Fibroblast of skin of scalp (primary cell): ENCODE measurements at places on chromosomes 6 and 20.

- no peak for DNase-seq
These were observed 4.5 kb upstream of the RAB44 start for GRCh38 chr6:36692861-36693702.

- no peak for DNase-seq
These were observed 98.7 kb downstream of the ERMARD start for GRCh38 chr6:169850154-169850553.

GRCh38 chr6:13355999-13356785 lies 27.9 kb upstream of the TBC1D7 start:
- peak; percentile 31 for DNase-seq

DNA sequence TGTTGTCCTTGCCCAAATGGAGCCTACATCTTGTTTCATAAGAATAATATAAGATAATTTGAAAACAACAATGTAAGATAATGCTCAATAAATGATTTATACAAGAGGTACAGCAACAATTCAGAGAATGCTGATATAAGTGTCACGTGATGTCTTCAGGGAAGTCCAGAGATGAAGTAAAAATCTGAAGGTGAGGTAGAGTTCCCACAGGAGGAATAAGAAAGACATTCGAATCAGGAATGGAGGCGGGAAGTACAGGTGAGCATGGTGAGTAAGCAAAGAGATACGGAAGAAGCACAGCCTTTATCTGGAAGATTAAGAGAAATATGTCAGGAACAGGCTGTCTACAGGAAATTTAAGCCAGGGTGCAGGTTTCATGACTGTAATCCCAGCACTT lies 165.9 kb upstream of the MARCKS start:
- no peak for DNase-seq

- DNase-seq: no peak
These were observed 91.9 kb upstream of the DTNBP1 start for GRCh38 chr6:15754706-15755079.

DNA sequence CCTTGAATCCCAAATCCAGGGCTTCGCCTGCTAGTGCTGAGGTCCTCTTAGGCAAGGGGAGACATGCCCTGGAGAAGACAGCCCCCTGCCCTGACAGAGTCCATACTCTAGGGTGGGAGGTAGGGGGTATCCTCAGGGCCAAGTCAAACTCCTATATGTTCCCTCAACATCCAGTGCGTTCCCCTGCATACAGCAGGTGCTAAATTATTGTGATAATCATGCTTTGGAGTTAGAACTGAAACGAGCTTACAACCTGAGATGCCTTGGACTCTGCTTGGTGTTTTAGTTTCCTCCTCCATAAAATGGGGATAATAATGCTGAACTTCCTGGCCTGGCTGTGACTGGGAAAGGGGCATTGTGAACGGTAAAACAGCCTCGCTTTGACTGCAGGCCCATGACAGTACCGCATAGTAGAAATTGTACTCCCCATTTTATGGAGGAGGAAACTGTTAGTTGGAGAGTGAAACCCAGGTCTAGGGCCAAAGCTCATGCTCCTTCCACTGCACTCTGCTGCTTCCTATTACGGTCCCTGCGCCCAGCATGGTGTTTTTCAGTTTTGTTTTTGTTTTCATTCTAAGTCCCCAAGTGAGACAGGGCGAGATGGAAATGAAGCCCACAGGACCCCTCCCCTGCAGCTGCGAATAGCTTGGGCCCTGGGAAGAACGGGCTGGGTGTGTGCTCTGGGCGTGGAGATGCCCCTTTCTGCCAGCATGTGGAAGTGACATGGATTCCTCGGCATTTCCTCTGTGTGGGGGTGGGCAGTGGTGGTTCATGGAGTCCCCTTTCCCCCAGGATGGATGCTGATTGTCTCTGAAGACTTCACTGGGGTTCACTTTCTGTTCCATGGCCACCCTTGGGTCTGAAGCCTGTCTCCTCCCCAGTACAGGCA lies 162.5 kb downstream of the VEGFA start:
- DNase-seq: peak; percentile 69

DNA sequence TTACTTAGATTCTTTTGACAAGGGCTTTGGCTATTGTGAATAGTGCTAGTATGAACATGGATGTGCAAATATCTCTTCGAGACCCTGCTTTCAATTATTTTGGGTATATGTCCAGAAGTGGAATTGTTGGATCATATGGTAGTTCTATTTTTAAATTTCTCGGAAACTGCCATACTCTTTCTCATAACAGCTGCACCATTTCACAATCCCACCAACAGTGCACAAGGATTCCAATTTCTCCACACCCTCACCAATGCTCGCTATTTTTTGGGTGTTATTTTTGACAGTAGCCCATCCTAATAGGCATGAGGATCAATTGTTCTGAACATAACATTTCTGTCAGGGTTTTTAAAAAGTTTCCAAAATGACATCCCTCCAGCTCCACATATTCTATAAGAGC lies 69.2 kb upstream of the ESR1 start:
- no peak for DNase-seq

GRCh38 chr20:3648951-3649350 lies 14.2 kb downstream of the GFRA4 start:
- no peak for DNase-seq

DNA sequence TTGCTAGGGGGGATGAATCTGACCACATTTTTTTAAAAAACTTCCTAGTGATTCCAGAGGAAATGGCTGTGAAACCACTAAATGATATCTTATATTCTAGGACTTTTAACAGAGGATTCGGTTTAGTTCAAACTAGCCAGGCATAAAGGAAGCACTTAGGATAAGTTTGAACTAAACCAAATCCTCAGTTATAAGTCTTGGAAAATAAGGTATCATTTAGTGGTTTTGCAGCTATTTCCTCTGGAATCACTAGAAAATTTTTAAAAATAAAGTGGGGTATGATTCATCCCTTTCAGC lies 327.9 kb upstream of the QKI start:
- DNase-seq: peak; percentile 42

- DNase-seq: peak; percentile 72
These were observed 250.7 kb upstream of the FAM83B start for GRCh38 chr6:54595844-54596243.

DNA sequence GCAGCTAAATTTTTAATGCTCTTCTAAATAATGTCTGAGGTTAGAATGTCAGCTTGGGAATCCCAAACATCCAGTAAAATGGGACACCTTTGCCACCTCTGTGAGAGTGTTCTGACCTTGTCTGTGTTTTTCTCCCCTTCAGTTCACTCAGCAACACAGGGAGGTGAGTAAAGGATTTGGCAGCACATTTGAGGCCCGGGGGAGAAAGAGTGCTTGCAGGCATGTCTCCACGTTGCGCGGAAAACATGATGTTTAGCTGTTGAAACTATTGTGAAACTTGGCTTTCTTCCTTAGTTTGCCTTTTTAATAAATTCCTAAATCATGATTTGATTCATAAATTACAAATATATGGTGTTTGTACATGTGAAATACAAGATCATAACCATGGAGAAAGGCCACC lies 707.8 kb upstream of the FLRT3 start:
- peak; percentile 5 for DNase-seq

DNA sequence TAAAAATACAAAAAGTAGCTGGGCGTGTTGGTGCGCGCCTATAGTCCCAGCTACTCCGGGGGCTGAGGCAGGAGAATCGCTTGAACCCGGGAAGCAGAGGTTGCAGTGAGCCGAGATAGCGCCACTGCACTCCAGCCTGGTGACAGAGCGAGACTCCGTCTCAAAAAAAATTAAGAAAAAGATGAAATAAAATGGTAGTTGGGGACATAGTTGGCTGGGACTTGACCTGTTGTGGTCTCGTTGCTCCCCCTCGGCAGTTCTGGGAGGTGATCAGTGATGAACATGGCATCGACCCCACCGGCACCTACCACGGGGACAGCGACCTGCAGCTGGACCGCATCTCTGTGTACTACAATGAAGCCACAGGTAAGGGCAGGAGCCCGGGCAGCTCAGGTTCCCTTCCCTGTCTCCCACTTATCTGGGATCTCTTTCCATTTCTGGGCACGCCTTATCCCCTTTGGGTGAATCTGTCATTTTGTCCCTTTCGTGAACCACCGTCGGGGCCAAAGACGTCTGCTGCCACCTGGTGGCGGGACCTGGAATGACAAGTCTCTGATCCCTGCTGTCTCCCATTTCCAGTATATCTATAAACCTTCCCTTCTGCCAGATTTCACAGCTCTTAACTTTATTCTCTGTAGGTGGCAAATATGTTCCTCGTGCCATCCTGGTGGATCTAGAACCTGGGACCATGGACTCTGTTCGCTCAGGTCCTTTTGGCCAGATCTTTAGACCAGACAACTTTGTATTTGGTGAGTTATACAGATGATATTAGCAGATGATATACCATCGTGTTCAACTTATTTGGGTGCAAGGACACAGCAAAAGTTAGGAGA lies 2.3 kb downstream of the TUBB start:
- peak; percentile 82 for DNase-seq

GRCh38 chr6:77707603-77708002 lies 54.8 kb downstream of the MEI4 start:
- no peak for DNase-seq

GRCh38 chr20:48783533-48784272 lies 44.1 kb downstream of the PREX1 start:
- DNase-seq: peak; percentile 57

DNA sequence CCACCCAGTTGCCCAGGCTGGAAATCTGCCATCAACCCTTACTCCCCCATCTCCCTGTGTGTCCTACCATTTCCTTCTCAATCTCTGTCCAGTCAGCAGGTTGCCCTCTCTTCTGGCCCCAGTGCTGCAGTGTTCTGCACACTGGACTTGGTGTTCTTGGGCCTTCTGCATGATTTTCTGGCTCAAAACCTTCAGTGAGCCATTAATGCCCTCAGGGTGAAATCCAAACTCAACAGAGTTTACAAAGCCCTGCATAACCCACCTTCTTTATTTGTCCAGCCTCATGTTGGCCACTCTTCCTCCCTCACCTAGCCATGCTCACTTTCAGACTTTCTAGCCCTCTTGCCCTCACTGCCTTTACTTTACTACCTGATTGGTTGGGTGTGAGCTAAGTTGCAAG lies 5.0 kb upstream of the GSTA3 start:
- no peak for DNase-seq

DNA sequence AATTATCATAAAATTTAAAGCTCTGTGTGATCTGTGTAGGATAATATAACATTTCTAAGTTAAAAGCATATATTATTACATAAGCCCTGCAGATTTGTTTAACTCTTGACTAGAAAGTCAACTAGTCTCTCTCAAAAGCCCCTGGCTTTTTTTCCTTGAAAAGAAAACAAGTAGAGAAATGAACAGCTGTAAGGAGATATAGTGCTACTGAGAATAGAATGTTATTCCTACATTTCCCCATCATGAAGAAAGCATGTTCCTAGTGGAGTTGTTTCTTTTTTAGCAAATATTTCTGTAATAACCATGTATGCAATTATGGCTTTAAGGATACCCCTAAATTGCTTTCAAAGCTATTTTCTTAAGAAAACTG lies 37.6 kb downstream of the SHLD1 start:
- DNase-seq: no peak

DNA sequence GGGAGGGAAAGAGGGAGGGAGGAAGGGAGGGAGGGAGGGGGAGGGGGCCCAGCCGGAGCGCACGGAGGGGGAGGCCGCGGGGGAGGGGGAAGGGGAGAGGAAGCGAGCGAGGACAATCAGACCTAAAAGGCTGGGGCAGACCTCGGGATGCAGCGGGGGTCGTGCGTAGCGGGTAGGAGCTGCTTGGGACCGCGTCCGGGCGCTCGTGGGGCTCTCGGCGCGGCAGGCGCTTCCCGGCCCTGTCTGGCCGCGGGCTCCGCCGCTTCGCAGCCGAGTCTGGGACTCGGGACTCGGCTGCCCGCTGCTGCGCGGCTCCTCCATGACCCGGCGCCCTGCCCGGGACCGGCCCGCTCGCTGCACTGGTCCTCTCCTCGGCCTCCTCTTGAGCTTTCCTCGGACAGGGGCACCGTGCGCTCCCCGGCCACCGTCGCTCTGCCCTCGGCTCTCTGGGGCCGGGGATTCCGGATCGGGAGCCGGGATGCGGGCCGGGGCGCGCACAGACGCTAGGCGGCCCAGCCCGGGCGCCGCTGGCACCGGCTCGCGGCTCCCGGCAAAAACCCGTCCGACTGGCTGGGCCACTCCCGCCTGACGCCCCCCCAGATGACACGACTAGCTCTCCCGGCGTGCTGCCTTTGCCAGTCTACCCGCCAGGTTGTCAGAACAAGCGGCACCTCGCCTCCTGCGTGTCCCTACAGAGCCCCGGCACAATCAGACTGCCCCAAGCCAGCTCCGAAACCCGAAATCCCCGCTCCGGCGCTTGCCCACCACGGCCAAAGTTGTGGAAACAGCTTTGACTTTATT lies 2.2 kb downstream of the TFAP2A start:
- no peak for DNase-seq

GRCh38 chr6:28258877-28259777 lies at the start of gene NKAPL:
Gene NKAPL, plus strand, starts transcription at chr6:28259297. Its CDS starts 75 bp downstream, at chr6:28259372.
- peak; percentile 77 for DNase-seq

- DNase-seq: peak; percentile 69
These were observed 30.4 kb upstream of the PI16 start for GRCh38 chr6:36924131-36924530.

DNA sequence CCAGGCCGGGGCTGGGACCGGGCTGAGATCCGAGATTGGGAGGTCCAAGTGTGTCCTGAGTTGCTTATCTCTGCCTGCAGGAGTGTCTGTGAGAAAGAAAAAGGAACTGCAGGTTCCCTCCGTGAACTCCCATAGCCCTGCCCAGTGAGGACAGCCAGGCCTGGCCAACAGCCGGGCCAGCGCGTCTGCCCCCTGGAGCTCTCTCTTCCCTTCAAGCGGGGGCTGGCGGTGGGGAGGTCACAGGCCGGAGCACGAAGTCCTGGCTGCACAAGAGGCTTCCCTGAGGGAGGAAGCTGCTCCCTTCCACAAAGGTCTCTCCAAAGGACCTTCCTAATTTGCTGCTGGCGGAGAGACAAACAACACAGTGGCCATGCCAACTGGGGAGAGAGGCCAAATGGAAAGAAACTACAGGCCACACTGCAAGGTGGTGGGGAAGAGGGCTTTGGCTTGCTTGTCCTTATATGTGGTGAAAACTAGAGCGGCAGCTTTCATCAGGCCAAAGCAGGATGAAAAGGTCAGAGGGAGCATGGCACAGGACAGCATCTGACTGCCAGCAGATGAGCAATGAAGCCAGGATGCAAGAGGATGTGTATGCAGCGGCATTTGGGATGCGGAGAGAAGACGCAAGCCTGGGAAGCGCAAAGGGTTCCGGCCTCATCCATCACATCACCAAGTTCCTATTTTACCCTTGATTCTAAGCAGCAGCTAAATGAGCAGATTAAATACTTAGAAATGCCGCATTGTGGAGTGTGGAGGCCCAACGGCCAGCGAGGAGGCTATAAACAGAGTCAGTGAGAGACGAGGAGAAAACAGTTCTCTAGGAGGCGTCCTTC lies 260.0 kb downstream of the ERMARD start:
- no peak for DNase-seq

DNA sequence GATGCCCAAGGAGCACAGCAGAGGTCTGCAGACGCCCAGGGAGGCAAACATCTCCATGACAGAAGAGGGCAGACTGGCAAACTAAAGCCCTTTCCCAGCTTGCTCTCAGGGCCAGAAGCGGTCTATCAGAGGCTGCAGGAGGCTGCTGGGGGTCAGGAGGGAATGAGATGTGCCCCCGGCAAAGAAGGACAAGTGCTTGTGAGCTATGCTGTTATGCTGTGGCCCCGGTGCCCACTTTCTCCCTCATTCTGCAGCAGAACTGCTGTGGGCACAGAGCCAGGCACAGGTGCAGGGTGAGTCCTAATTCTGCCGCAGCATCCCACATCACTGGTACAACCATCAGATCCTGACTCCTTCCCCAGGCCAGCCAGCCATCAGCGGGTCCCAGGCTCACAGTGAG lies 46.4 kb downstream of the LRFN2 start:
- DNase-seq: no peak

- no peak for DNase-seq
These were observed 10.6 kb upstream of the DLK2 start for GRCh38 chr6:43465948-43466347.
